ENCODE measurements at places on chromosomes 4 and X.

- DNase-seq: peak; percentile 13
Measured at GRCh38 chrX:30900227-30900626, 11.2 kb upstream of the TAB3 start.

DNA sequence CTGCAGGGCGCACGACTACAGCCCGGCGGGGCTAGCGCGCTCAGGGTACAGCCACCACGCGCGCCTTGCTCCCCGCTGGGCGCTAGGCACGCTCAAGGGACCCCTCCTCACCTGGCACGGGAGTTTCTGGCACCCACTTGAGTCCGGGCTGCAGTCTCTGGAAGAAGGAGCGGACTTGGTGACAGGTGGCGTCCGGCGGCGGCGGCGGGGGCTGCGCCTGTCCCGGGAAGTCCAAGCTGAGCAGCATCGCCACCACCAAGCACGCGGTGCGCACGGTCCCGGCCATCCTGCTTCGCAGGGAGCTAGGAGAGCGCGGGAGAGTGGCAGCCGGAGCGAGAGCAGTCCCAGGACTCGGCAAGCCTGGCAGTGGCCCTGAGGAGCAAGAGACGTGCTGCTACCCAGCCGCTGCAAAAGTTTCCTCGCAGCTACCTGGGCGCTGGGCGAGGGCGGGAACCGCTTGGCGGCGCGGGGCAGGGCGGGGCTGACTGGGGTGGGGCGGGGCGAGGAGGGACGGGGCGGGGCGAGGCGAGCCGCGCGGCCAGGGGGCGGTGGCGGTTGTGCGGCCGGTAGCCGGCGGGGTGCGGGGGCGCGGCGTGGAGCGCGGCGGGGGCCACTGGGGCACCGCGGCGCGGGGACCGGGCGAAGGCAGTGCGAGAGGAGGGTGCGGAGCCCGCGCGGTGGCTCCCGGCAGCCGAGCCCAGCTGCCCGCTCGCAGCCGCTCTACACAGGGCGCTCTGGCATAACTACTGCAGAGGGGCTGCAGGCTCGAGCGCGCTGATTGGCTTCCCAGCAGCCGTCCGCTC is at the start of gene GPC3:
TSS of gene GPC3 (minus strand) at position 431 of the 803 bp plus-strand sequence.
- no peak for DNase-seq

DNA sequence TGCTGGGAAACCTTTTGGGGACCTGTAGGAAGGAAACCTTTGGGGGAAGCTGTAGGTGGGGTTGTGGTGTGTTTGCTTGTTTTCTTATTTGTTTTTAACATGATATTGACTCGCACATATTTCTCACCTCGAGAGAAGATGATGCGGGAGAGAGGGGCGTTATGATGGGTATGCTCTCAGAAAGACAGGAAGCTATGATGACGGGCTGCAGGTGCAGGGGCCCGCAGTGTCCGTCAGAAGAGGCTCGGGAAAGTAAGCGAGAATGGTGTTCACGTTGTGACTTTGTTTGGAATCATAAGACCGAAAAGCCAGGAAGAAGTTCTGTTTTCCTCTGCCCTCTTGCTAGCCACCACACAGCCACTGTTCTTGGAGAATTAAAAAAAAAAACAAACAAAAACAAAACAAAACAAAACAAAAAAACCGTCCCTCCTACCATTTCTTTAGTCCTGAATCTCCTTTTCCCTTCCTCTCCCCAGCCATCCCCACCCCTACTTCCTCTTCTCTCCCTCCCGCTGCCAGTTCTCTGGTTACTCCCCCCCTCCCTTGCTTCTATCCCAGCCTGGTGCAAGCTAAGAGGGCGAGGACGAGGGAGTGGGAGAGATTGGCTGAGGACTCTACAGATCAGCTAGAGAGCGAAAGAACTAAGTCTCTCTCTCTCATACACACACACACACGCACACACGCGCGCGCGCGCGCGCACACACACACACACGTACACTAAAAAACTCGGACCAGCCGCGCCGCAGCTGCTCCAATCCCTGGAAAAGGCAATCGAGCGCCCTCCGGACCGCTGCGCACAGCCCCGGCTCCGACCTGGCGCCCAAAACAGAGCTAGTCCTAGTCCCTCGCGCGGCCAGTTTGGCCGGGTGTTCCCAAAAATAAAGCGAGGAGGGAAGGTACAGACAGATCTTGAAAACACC is at the start of gene BMP3:
TSS of gene BMP3 (plus strand) at position 648 of the 920 bp plus-strand sequence. CDS start 577 bp downstream, outside the sequence.
- peak; percentile 7 for DNase-seq

DNA sequence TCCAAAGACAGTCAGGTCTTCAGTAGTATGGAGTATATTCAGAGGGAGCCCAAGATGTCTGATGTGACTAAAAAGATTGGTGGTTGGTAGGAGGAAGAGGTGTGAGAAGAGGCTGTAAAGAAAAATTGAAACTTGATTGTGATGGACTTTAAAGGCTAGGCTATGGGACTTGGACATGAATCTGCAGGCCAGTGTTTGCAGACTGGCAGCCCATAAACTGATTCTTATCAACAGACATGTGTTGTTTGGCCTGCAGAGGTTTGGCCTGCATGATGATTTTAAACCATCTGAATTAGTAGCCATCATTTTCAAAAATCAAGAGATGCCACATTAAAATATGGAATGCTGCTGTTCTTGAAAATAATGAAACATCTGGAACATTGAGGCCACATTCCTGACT is 5.4 kb upstream of the AR start:
- DNase-seq: no peak

- no peak for DNase-seq
Measured at GRCh38 chr4:94435874-94436273, 15.9 kb upstream of the PDLIM5 start.

- DNase-seq: peak; percentile 4
Measured at GRCh38 chrX:107324493-107325310, 118.3 kb downstream of the DNAAF6 start.

DNA sequence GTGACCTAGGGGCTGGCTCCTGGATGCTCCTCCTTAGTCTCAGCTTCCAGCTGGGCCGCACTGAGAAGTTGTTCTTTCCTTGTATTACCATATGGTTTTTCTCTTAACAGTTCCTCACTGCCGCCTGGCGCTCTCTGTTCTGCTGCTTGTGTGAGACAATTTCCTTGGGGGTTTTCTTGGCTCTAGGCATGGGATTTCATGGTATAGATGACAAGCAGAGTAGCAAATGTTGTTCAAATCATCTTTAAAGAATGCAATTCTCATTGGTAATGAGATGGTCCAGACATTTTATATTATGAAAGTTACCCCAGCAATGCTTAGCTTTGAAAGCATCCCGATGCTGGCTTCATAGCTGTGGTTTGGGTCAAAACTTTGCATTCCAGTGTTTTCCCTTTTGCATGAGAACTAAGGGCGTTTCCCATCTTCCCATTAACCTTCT is 37.6 kb downstream of the SEPTIN11 start:
- DNase-seq: peak; percentile 97

- DNase-seq: no peak
Measured at GRCh38 chrX:108331126-108331909, 106.9 kb downstream of the COL4A6 start.

- DNase-seq: no peak
Measured at GRCh38 chr4:78179196-78179595, 122.1 kb downstream of the FRAS1 start.

GRCh38 chr4:14167876-14168510 is 540.5 kb upstream of the BOD1L1 start:
- peak; percentile 24 for DNase-seq

GRCh38 chr4:149889991-149890390 is 74.3 kb upstream of the IQCM start:
- no peak for DNase-seq

DNA sequence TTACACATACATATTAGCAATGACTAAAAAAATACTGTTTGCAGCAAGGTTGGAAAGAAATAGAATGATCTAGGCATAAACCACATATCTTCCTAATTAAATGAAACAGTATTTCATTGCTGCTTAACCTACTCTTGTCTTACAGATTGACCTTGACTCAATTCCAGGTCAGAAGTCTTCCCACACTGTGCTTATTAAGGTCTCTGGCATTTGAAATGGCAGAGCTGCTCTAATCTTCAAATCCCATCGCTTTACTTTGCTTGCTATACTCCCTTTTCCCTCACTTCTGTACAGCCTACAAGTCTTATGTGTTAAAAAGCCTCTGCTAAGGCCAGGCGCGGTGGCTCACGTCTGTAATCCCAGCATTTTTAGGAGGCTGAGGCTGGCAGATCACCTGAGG is 424.5 kb downstream of the RPA4 start:
- DNase-seq: peak; percentile 66

- no peak for DNase-seq
Measured at GRCh38 chr4:100722866-100723459, 205.1 kb upstream of the EMCN start.

GRCh38 chr4:98864560-98864959 is 64.4 kb downstream of the EIF4E start:
- DNase-seq: no peak

DNA sequence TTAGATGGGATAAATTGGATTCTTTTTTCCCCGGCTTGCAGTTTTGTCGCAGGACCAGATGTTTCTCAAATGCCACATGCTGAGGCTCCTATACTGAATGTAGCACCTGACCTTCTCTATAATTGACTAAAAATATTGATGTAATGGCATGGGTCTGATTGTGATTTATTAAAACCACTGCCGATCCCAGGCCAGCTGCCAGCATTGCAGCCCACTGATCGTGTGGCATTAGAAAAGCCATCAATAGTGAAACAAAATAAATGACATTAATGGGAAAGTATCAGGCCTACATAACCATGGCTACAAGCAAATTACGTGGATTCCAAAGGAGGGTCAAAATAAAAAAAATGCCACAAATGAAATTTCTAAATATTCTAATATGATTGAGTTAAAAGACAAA is 98.7 kb downstream of the MAB21L2 start:
- DNase-seq: no peak

DNA sequence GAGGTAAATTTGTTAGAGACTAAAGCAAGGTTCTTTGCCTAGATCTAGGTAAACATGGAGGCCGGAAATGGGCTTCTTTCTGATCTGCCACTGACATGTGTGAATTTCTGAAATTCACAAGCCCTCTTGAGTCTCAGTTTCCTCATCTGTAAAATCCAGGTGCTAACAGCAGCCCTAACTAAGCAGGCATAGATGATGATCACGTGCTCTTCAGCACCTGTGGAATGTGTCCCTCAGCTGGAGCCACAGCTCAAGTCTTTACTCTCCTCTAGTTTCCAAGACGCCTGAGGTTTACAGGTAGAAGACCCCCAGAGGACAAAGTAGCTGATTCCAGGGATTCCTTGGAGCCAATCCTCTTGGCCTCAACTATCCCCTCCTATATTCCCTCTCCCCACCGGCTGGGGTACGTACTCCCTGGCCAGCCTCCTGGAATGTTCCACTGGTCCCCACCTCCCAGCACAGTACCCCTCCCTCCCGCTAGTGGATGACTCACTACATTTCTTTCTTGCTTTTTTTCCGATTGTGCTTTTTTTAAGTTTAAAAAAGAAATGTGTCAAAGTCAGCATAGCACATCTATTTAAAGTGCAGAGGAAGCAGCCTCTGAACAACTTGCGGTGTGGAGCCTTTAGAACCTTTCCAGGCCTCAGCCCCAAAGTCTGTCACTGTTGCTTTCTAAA is 98.4 kb downstream of the PHKA2 start:
- DNase-seq: no peak

DNA sequence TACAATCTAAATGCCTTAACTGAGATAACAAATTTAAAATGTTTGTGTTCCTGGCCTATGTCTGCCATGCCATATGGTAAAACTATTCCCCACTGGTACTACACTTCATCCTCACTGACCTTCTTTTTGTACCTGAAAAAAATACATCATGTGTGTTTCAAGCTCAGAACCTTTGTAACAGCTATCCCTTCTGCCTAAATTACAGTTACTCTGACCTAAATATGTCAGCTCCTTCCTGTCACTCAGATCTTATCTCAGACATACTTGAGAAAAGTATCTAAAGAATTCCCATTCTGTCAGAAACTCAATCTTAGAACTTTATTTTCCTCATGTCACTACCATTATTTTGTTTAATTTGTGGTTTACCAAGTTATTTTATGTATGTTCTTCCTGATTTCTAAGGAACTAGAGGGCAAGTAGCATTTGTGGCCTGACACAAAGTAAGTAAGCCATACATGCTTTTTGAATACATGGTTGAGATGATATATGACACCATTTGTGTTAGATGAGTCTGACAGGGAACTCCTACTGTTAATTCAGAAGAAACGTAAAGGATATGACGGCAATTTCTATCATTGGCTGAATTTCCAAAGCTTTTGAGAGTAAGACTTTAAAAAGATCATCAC is 456.5 kb upstream of the NDST3 start:
- DNase-seq: no peak

DNA sequence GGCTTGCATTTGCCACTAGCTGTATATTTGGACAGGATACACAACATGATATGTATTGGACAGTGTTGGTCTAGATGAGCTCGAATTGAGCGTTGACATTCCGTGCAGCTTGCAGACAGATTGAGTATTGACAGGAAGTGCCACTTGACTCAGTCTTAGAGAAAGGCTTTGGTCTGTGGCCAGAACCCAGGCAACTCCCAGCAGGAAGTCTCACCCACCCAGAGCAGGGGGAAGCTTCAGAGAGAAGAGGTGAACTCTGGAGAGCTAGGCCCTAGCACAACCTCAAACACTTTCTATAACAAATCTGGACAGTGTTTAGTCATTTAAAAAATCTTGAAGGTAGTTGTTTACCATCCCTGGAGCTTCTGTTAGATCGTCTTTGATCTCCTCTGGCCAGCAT is 280.5 kb downstream of the FBXW7 start:
- DNase-seq: peak; percentile 41

GRCh38 chrX:85244450-85245211 is 840 bp downstream of the ZNF711 start:
- no peak for DNase-seq

- DNase-seq: no peak
Measured at GRCh38 chrX:19883878-19884277, 3.5 kb downstream of the SH3KBP1 start.

- DNase-seq: peak; percentile 69
Measured at GRCh38 chrX:124406294-124407014, 60.1 kb downstream of the SH2D1A start.

DNA sequence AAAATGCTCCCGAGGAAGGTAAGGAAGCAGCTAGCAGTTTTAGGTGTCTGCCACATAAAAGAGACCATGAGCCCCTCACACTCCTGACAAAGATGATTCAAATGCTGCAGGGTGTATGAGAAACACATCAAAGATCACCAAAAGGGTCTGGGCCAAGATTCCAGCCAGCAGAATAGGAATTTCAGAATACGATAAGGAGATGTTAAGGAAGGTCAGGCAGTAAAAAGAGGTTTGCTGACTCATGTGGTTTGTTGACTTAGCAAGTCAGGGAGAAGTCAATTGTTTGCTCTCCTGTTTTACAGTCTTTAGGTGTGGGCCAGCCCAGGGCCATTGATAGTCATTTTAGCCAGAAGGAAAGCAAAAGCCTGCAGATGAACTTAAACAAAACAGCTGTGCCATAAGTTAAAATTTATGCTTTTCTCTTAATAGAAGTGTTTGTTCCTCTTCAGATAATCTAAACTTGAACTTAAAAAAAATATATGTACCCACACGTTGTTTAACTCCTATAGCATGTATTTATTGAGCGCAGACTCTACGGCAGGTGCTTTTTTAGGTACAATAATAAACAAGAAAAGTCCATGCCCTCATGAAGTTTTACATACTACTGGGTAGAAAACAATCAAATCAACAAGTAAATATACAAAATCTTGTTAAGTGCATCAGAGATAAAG is 115.6 kb downstream of the CAMK2D start:
- DNase-seq: peak; percentile 75

GRCh38 chr4:48126621-48127020 is 7.4 kb downstream of the TXK start:
- DNase-seq: no peak

Data from EL (cell line).